Chondrocyte (in vitro differentiated cells): ENCODE measurements at places on chromosomes 1 and 21. TPM values are rescaled to one million over a fixed set of nuclear protein-coding genes. Genes with fewer than 3 reads are reported as not detected.

Gene WNT2B
- 2.8 to 6.0 TPM (median 6.0 TPM) in 3 replicates for total RNA-seq

Gene MYBPH
- not detected in 3 replicates for total RNA-seq

Gene RAD54L
- total RNA-seq, result 2.6 to 9.9 TPM (median 2.7 TPM) in 3 replicates

Gene ERG
- total RNA-seq, result 33.4 to 39.8 TPM (median 34.8 TPM) in 3 replicates

Gene FPGT
- total RNA-seq, result 9.0 to 16.4 TPM (median 11.8 TPM) in 3 replicates

Gene SOX13
- total RNA-seq, result 3.6 to 9.1 TPM (median 7.6 TPM) in 3 replicates

Gene BMP8A
- total RNA-seq, result 0.12 TPM in 1 of 3 replicates, not detected in the others

Gene RCC1
- 18.8 to 20.5 TPM (median 20.5 TPM) in 3 replicates for total RNA-seq

Gene VAMP3
- total RNA-seq, result 103 to 111 TPM (median 110 TPM) in 3 replicates

Gene NPPA
- total RNA-seq, result not detected in 3 replicates

Gene BTBD19
- 43.4 to 46.5 TPM (median 44.1 TPM) in 3 replicates for total RNA-seq

Gene AGBL4
- total RNA-seq, result not detected in 3 replicates
